ENCODE measurements at places on chromosomes 3 and 15.

- no peak overlapping the region for H3K27ac ChIP-seq
- H3K27me3 ChIP-seq, result peaks cover 25% of the 10 kb centered on the region
- DNase-seq, result no peak
- H3K4me3 ChIP-seq, result no peak overlapping the region
These were observed 236.8 kb upstream of the TBC1D5 start for GRCh38 chr3:17979252-17979651.

DNA sequence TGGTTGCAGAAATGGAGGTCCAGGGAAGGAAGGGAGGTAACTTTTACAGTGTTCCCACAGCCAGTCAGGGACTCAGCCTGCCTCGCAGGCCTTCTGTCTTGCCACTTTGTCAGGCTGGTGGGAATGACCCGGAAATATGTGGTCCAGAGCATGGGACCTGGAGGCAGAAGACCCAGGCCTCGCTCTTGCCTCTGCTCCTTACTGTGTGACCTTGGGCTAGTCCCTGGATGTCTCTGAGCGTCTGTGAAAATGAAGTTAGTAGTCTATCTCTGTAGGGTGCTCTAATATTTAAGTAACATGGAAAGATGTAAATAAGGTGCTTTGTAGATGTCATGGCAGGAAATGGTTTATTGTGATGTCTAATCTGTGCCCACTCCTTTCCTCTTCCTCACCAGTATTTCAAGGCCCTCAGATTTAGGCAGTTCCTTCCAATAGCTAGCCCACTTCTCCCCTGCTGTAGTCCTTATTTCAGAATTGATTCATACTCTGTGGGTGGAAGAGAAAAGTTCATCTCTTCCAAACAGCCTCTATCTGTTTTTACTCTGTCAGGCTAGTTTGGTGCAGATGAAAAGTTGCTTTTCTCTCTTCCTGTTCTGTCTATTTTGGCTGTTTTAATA, 9.1 kb downstream of the CORO2B start:
- no peaks in the 10 kb centered on the region for H3K36me3 ChIP-seq
- H3K4me1 ChIP-seq, result peaks cover 74% of the 10 kb centered on the region
- H3K27me3 ChIP-seq, result no peaks in the 10 kb centered on the region

DNA sequence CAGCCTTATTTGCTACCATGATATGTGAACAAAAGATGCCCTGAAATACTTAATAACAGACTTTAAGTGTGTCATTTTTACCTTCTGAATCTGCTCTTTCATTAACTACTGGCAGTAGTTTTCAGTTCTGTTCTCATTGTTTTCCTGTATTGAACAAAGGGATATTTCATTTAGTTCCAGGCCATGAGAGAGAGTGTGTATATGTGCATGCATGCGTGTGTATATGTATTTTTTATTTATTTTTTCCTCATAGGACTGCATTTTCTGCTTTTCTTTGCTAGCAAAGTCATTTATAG, 46.8 kb upstream of the CRTC3 start:
- DNase-seq, result no peak
- H3K4me3 ChIP-seq, result no peak overlapping the region
- H3K27me3 ChIP-seq, result no peaks in the 10 kb centered on the region
- H3K27ac ChIP-seq, result no peak overlapping the region

DNA sequence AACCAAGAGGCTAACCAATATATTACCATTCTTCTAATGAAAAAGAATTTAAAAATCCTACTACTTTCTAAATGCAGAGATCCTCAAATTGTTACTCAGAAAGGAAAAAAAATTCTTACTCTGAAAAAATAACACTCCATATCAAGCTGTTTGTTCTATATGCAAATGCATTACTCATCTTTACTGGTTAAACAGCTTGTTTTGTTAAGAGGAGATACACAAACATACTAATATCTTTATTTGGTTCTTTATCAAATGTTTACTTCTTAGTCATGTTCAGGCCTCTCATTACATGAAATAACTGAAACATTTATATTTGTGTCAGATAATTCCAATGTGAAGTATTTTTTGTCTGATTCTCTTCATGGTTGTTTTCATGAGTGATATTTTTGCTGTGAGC, 146.8 kb downstream of the PCCB start:
- DNase-seq, result no peak
- no peaks in the 10 kb centered on the region for H3K27me3 ChIP-seq
- peaks cover 20% of the 10 kb centered on the region for H3K36me3 ChIP-seq
- no peak overlapping the region for H3K27ac ChIP-seq
- no peak overlapping the region for H3K4me3 ChIP-seq

- H3K27me3 ChIP-seq, result no peaks in the 10 kb centered on the region
- H3K4me1 ChIP-seq, result peaks cover 3% of the 10 kb centered on the region
- no peaks in the 10 kb centered on the region for H3K36me3 ChIP-seq
- no peak overlapping the region for H3K27ac ChIP-seq
- H3K4me3 ChIP-seq, result no peak overlapping the region
These were observed 16.3 kb upstream of the A4GNT start for GRCh38 chr3:138148503-138148902.

DNA sequence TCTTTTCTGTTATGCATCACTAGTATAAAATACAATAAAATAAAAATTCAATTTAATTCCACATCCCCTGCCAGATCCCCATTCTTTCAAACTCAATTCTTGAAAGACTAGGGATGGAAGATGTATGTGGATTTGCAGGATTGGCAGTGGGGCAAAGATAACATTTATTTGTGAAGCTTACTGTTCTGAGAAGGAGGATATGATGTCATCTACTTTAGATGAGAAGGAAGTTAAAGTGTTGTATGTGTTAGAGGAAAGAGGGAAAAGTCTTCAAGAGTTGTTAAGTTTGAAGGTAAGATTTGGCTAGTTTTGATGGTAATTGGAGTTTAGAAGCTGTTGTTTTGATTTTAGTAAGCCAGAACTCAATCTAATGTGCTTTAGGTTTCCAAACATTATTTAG, 845.1 kb upstream of the NR2F2 start:
- no peaks in the 10 kb centered on the region for H3K4me1 ChIP-seq
- no peak for DNase-seq
- H3K4me3 ChIP-seq, result no peak overlapping the region
- H3K27me3 ChIP-seq, result no peaks in the 10 kb centered on the region
- H3K36me3 ChIP-seq, result no peaks in the 10 kb centered on the region
- H3K27ac ChIP-seq, result no peak overlapping the region

- H3K4me3 ChIP-seq, result no peak overlapping the region
- peak overlapping the region; percentile 29 for H3K27ac ChIP-seq
- no peaks in the 10 kb centered on the region for H3K27me3 ChIP-seq
- H3K36me3 ChIP-seq, result no peaks in the 10 kb centered on the region
- no peak for DNase-seq
These were observed 110.4 kb upstream of the PFN2 start for GRCh38 chr3:150081084-150081483.

- no peak overlapping the region for H3K27ac ChIP-seq
- peak overlapping the region; percentile 51 for H3K4me3 ChIP-seq
- peaks cover 24% of the 10 kb centered on the region for H3K4me1 ChIP-seq
- peaks cover 94% of the 10 kb centered on the region for H3K27me3 ChIP-seq
- H3K36me3 ChIP-seq, result no peaks in the 10 kb centered on the region
- no peak for DNase-seq
These were observed 520 bp downstream of the GREM1 start for GRCh38 chr15:32718227-32718820.

GRCh38 chr15:27412415-27412814, 441.4 kb downstream of the GABRG3 start:
- peaks cover 4% of the 10 kb centered on the region for H3K27me3 ChIP-seq
- DNase-seq, result no peak
- no peaks in the 10 kb centered on the region for H3K36me3 ChIP-seq
- H3K4me3 ChIP-seq, result no peak overlapping the region
- no peaks in the 10 kb centered on the region for H3K4me1 ChIP-seq
- no peak overlapping the region for H3K27ac ChIP-seq

GRCh38 chr3:191373327-191373726, 43.0 kb upstream of the UTS2B start:
- peaks cover 38% of the 10 kb centered on the region for H3K36me3 ChIP-seq
- no peaks in the 10 kb centered on the region for H3K27me3 ChIP-seq
- H3K4me3 ChIP-seq, result no peak overlapping the region
- H3K27ac ChIP-seq, result no peak overlapping the region
- H3K4me1 ChIP-seq, result peaks cover 52% of the 10 kb centered on the region
- DNase-seq, result no peak

DNA sequence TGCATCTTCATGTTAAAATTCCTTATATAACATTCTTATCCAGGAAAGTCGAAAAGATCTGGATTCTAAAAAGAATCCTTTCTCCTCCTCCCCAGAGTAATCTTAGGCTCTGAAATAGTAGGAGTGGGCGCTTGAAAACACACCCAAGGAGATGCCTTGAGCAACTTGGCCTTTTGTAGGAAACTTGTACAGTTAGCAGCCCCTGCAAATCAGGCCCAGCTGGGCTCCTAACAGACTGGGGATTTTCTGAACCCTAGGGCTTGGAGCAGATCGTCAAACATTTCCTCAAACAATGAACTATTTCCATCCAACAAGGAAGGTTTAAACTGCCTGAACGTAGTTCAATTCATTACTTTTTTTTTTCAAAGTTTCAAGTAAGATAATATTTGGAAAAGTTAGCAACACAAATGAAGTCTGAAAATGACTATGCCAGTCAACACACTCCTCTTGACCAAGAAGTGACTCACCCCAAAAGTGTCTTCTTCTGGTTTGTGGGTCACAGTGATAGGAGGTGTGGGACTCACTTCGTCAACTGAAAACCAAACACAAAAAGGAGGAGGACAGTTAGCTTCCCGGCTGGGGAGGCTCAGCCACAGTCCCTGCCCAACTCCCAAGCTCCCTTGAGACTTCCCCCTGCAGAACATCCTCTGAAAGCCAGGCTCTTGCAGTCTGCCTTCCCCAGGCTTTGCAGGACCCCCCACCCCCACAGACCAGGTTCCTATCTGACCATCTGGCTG, 129.7 kb downstream of the NTRK3 start:
- H3K36me3 ChIP-seq, result no peaks in the 10 kb centered on the region
- DNase-seq, result no peak
- H3K4me3 ChIP-seq, result no peak overlapping the region
- H3K4me1 ChIP-seq, result no peaks in the 10 kb centered on the region
- no peaks in the 10 kb centered on the region for H3K27me3 ChIP-seq

GRCh38 chr15:81330366-81331090, 6.6 kb upstream of the STARD5 start:
- H3K27me3 ChIP-seq, result no peaks in the 10 kb centered on the region
- peak overlapping the region; percentile 27 for H3K4me3 ChIP-seq
- H3K4me1 ChIP-seq, result peaks cover 8% of the 10 kb centered on the region
- no peak for DNase-seq
- H3K36me3 ChIP-seq, result no peaks in the 10 kb centered on the region

DNA sequence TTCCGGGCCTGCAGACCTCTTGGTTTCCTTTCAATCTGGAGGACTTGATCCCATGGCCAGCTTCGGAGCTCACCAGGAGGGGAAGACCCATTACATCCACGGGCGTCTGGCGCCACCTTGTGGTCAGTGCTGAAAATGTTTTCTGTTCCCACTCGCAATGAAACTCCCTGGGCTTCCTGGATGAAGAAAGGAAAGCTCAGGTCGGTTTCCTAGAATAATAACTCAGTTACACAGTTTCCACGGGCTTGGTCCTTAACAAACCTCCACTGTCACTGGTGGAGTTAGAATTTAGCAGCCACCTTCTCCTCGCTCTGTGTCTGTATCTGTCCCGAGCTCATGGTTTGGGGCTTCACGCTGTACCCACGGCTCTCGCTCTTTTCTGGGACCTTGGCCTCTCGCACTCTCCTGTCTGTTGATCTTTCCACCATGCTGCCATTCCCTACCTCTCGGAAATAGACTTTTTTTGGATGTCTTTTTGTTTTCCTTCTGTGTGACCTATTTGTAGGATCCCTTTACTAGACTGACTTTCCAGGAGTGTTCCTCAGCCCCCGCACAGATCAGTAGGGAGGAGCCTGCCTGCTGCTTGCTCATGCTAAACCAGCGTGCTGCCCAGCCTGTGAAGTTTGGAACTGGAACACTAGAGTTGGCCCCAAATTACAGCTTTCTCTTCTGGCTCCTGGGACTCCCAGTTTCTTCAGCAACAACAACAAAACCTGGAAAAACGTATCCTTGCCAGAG, 56.3 kb downstream of the IL20RB start:
- no peaks in the 10 kb centered on the region for H3K36me3 ChIP-seq
- peak overlapping the region; percentile 64 for H3K4me3 ChIP-seq
- peak overlapping the region; percentile 64 for H3K27ac ChIP-seq
- DNase-seq, result peak; percentile 88
- no peaks in the 10 kb centered on the region for H3K27me3 ChIP-seq

DNA sequence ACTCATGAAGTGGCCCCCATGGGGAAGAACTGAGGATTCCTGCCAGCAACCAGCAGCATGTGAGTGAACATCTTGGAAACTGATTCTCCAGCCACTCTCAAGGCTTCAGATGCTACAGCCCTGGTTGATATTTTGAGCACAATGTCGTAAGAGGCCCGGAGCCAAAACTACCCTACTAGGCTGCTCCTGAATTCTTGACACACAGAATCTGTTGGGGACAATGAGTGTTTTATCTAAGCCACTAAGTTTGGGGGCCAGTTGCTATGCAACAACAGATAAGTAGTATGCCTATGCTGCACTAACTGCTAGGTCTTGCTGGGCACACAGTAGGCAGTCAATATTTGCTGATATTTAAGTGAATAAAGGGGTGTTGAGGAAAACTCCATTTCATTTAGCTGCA, 89.9 kb upstream of the CHL1 start:
- peaks cover 12% of the 10 kb centered on the region for H3K4me1 ChIP-seq
- H3K27me3 ChIP-seq, result no peaks in the 10 kb centered on the region
- H3K36me3 ChIP-seq, result no peaks in the 10 kb centered on the region
- peak overlapping the region; percentile 26 for H3K27ac ChIP-seq

DNA sequence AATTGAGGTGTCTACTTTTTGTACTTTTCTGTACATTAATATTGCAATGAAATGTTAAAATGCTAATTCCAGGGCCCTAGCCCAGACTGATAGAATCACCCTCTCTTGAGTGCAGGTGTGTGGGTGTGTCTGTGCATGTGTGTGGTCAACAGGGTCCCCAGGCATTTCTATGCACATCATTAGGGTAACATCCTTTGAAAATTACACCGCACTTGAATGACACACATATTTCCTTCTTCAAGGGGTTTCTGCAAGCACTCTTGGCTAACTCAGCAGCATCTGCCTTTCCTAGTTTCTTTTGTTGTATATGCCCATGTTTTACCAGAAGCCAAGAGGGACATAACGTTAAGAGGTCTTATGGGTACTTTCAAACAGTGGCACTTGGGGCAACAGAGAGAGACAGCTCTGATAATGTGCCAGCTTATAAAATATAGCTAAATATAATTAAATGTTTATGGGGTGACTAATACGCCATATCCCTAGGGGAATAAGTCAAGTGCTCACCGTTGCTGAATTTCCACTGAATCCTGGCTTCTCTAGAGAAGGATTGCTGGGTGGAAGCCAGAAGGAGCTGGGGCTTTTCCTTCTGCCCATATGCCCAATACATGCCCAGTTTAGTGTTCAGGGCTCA, 54.5 kb upstream of the LRIG1 start:
- no peaks in the 10 kb centered on the region for H3K4me1 ChIP-seq
- no peak overlapping the region for H3K27ac ChIP-seq
- no peaks in the 10 kb centered on the region for H3K36me3 ChIP-seq
- DNase-seq, result no peak

GRCh38 chr3:111979434-111980038, 710 bp downstream of the ABHD10 start:
- no peak for DNase-seq
- peaks cover 45% of the 10 kb centered on the region for H3K4me1 ChIP-seq
- peaks cover 8% of the 10 kb centered on the region for H3K36me3 ChIP-seq
- no peaks in the 10 kb centered on the region for H3K27me3 ChIP-seq
- H3K27ac ChIP-seq, result peak overlapping the region; percentile 94
- H3K4me3 ChIP-seq, result peak overlapping the region; percentile 91

All from left ventricle myocardium inferior (tissue), 1 donor.